Activated naive CD4-positive, alpha-beta T cell treated with anti-CD3 and anti-CD28 coated beads for 36 hours (primary cell): ENCODE measurements at places on chromosomes 3 and 15. TPM values are rescaled to one million over a fixed set of nuclear protein-coding genes. Genes with fewer than 3 reads are reported as not detected.
A peak's percentile ranks its signal among the peaks of the same experiment; 100 is the strongest.

BCL2A1 gene
- 88.7 TPM for total RNA-seq

CPLX3 gene
- not detected for total RNA-seq

RTP3 gene
- not detected for total RNA-seq

ROPN1 gene
- not detected for total RNA-seq

GOLGA6L7 gene
- not detected for total RNA-seq

ALPK3 gene
- total RNA-seq: 0.02 TPM

LEO1 gene
- 21.0 TPM for total RNA-seq

CHDH gene
- 0.12 TPM for total RNA-seq

APOD gene
- total RNA-seq: not detected

RAB6B gene
- not detected for total RNA-seq

DNA sequence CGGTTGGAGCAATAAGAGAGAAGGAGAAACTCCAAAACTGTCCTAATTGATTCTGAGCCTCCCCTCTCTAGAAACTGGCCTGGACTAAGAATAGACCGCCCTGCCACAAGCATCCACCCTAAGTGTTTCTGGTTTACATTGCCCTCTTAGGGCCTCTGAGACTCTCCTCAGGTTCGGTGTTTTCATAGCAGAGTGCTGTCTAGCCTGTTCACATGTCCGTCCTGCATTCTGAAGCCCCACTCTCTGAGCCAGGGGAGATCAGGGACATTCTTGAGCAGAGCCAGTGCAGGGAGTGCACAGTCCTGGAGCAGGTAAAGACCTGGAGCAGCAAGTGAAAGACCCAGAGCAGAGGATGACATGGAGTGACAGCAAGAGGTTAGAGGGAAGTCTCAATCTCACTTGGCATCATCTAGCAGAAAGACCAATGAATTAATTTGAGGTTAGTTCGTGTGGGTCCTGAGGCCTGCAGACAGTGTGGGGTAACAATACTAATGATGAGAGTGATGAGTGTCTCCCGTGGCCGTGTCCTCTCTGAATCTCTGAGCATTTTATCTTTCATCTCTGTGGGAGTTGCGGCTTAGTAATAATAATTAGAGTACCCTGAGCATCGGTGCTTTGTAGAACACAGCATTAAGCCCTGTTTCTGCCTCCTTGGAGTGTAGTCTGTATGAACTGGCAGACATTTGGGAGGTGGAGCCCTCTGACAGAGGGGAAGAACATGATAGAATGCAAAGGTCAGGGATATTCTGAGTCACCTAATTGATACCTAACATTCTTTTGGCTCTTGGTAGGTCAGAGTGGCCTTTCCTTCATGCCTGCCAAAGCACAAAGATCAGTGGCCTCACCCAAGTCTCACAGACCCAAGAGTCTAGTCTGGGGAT is 24.6 kb downstream of the MAPKBP1 start:
- no peak for DNase-seq

DNA sequence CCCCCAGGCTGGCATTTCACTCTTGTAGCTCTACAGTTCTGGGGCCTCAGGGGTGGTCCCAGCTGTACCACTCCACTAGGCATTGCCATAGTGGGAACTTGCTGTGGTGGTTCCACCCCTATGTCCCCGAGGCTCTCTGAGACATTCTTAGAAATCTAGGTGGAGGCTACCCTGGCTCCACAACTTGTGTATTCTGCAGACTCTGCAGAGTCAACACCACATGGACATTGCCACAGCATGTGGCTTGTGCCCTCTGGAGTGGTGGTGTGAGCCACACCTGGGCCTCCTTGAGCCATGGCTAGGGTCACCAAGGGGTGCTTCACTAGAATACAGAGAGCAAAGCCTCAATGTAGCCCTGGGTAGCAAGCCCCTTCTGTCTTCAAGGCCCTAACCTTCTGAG is 54.4 kb upstream of the STRIT1 start:
- DNase-seq: no peak

DNA sequence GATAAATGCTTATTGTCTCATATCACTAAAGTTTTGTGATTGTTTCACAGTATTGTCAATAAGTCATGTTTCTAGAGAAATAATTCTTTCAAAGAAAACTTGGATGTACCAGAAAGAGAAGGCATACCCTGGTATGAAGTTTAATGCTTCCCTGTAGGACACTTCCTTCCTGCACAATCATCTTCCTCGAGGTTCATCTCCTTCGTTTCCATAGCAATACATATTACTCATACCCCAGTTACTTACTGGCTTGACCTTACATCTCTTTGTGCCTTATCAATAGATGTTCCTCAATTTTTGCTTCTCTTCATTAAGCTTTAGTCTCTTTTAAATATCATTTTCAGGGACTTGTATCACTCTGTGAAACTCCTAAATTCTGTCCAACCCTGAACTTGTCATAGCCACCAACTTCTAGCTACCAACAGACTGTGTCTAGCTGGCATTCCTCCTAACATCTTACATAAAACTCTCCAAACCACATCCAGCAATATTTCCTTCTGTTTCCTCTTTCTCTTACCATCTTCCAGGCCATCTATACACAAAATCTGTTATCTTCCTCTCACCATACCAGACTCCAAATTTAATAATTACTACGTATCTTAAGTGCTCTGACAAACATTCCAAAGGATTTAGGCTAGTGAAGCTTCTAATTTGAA is 134.3 kb downstream of the GADL1 start:
- DNase-seq: no peak

- peak; percentile 18 for DNase-seq
Observed at GRCh38 chr3:69324362-69325025, 61.4 kb downstream of the FRMD4B start.

DNA sequence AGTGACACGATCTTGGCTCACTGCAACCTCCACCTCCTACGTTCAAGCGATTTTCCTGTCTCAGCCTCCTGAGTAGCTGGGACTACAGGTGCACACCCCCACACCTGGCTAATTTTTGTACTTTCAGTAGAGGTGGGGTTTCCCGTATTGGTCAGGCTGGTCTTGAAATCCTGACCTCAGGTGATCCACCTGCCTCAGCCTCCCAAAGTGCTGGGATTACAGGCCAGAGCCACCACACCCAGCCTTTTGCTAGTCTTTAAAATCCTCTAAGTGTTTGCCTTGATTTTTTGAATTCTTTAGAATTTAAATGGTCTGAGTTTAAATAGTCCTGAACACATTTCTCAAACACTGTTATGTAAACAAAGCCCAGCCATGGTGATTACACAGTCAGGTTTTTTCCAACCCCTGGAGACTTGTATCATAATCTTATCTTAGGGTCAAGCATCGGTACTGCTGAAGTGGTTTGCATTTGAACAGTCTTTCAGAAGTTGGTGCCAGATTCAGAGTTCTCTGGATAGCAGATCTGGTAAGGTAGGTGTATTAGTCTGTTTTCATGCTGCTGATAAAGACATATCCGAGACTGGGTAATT is 28.2 kb upstream of the PIAS1 start:
- DNase-seq: no peak

DNA sequence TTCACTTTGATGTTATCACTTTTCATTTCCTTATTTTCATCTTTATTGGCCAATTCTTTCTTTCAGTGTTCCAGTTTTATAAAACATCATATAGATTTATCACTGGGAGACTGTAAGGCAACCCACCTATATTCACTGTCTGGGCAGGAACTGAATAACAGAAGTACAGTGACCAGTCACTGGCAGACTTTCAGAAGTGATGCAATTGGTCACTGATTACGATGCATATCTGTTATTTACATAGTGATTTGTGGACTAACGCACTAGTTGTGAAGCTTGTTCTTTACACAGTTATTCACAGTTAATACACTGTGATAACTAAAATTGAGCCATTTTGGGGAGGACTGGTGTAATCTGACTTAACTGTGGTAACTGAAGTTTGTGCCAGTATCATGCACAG is 190.2 kb upstream of the DPH6 start:
- DNase-seq: no peak

- no peak for DNase-seq
Observed at GRCh38 chr3:150547045-150547741, 606 bp downstream of the EIF2A start.

GRCh38 chr15:101615986-101616848 is 36.0 kb downstream of the TM2D3 start:
- DNase-seq: no peak

DNA sequence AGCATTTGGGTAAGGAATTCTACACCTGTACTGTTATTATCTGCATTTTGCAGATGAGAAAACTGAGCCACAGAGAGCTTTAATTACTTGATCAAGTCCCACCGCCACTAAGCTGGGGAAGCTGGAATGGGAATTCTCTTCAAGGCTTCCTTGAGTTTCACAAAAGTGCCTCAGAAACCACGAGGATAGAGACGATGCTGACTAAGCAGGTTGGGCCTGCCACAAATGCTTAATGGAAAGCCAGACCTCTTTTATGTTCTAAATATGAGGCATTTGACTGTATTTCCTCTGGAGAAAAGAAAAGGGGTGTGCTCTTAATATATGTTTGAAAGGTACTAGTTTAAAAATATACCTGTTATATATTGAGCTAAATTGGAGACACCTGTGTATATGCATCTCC is 34.7 kb downstream of the ADAMTS9 start:
- no peak for DNase-seq

- no peak for DNase-seq
Observed at GRCh38 chr3:11307830-11308432, 35.7 kb downstream of the ATG7 start.

- DNase-seq: peak; percentile 49
Observed at GRCh38 chr3:65963787-65964677, 74.7 kb downstream of the MAGI1 start.

- DNase-seq: no peak
Observed at GRCh38 chr3:48852151-48852550, 4.5 kb upstream of the PRKAR2A start.

GRCh38 chr3:17489139-17489538 is 253.3 kb downstream of the TBC1D5 start:
- no peak for DNase-seq

DNA sequence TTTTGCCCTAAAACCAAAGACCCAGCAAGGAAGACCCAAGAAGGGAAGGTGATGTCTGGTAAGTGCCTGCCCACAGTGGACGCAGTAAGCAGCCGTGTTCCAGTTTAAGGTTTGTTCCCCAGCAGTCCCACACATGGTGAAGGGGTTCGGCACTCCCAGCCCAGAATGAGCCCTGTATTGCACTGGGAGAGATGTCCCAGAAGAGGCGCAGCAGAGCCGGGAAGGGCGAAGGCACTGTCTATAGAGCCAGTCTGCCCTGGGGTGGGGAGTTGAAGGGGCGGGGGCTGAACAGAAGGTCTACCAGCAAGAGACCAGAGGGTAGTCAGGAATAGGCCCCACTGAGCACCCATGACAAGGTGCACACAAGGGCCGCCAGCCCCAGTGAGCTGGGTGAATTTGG is 6.4 kb downstream of the TMEM158 start:
- DNase-seq: no peak

DNA sequence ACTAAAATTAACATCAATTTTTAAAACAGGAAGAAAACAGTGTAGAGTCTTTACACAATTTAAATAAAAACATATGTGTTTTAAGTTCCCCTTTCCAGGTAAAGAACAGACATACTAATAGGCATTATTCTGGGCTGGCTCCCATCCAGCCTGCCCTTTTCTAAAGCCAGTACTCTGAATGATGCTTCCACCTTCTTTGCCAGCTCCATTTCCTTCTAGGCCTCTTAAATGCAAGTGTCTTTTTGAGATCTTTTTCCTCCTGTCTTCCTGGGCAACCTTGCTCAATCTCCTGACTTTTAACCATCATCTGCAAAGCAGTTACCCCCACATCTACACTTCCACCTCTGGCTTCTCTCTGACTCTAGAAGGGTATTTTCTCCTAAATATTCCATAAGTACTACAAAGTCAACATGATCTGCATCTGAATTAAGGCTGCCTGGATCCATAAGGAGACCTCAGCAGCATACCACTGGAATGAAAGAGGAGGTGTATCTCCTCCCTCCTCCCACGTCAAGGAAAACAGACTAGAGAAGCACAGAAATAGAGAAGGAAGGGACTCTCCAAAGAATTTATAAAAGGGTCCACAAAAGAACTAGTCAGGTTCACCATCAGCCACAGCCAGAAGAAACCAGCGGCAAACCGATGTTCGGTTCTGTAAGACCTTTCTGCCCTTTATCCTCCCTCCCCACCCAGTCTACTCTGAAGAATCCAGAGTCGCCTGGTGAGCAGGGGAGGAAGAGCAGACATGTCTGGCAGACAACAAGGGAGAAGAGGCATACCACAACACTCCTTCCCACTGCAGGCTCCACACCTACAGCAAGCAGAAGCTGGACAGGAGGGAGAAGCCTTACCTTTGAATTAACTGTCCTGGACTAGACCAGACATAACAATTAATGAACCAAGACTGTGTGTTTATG is 47.1 kb downstream of the GOLIM4 start:
- DNase-seq: no peak

DNA sequence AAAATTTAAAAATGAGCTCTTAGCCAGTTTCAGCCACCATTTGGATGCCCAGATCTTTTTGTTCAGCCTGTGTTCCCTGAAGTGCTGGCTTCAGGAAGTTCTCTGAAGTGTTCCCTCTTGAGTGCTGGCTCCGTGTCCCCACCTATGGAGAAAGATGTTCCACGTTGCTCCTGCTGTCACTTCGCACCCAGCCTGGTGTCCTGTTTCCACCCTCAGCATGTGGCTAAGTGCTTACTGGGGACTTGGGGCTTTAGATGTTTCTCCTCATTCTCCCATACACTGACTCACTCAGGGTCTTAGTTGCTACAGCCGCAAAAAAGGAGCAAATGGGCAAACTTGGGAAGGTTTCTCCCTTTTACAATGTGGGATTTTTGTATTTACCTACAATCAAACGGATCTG is 16.6 kb downstream of the CHCHD6 start:
- no peak for DNase-seq

- DNase-seq: no peak
Observed at GRCh38 chr3:16350597-16351318, 85.7 kb downstream of the OXNAD1 start.

DNA sequence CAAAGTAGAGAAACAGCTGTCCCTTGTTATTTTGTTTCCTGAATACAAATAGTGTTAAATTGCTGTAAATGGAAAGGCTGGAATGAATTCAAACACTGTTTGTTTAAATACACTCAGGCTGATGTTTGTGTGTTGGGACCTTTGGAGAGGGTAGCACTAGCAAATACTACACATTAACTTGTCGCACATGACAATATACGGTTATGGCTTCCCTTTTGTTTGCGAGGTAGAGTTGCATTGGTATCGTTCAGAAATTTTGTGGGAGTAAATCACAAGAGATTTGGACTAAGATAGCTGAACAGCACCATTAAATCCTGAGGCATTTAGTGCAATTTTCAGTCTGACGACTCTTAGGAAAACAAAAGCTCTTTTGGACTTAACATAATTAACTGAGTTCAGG is 213.0 kb upstream of the ROBO2 start:
- no peak for DNase-seq

DNA sequence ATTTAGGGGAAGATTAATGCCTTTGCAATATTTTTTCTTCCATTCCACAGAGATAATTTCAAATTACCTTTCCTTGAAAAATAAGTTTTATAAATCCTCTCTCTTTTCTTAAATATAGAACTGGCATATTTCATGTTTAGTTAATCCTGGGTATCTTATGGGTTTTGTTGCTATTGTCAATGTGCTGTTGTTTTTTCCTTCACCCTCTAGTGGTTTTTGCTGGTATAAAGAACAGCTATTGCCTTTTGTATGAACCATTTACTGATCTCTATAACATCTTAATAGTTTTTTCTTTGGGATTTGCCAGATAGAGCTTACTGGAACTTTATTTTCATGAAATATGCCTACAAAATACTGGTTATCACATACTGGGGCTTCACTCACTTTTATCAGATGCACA is 359.6 kb upstream of the DPPA4 start:
- no peak for DNase-seq

- DNase-seq: no peak
Observed at GRCh38 chr15:38085114-38085513, 150.7 kb downstream of the TMCO5A start.
